ENCODE measurements at places on chromosomes 6 and 20. TPM values are rescaled to one million over a fixed set of nuclear protein-coding genes. Genes with fewer than 3 reads are reported as not detected.
A peak's percentile ranks its signal among the peaks of the same experiment; 100 is the strongest.

DNA sequence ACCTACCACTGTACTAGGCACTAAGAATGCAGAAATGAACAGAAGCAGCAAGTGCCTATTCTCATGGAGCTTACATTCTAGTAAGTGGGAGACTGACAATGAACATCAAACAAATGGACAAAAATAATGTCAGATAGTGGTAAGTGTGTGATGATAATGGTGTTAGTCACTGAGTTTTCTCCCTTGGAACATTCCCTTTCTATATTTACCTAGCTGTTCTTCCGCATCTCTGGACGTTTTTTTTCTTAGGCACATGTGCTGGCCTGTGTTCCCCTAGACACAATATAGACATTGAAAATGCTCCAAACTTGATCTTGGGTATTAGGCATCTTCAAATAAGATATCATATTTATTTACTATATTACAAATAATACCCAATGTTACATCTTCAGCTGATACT lies 218.1 kb upstream of the GJE1 start:
- DNase-seq = peak; percentile 1

DNA sequence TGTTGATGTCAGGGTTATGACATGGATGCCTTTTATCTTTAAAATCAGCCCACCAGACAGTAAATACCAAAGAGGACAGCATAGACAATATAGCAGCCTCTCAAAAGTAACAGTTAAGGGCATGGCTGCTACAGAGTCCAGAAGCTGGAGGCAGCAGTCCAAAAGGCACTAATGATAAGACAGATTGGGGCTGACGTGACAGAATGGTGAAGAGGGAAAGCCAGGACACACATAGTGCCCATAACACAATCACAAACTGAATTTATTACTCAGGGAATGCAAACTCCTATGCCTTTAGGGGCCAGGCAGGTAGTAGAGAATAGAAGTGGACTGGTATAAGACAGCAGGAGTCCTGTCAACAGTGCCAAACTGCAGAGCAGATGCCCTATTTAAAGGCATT lies 40.7 kb downstream of the TP53INP2 start:
- DNase-seq = no peak

Gene MMS22L
- total RNA-seq = 11.1 TPM

- no peak for DNase-seq
Observed at GRCh38 chr20:2331106-2331505, 35.3 kb downstream of the TGM3 start.

- DNase-seq = no peak
Observed at GRCh38 chr6:168097621-168098430, 18.8 kb upstream of the FRMD1 start.

GRCh38 chr6:91097364-91097763 lies 510.5 kb upstream of the MAP3K7 start:
- DNase-seq = peak; percentile 46

Gene C20orf202
- under 0.01 TPM for total RNA-seq

DNA sequence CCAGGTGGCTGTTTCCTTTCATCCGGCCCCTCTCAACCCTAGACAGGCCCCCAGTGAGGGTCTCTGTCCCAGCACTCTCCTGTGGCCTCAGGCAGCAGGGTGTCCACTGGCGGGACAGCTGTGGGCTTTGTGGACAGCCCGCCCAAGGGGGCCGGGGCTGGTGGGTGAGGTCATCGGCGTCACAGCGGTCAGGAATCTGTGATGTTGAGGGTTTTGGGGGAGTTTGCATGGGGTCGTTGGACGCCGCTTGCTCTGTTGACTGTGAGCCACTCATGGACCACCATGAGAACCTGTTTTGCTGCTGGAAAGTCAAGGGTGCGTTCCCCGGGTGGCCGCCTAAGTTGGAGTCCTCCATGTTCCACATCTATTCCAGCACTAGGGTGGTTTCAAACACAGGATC lies 146.4 kb downstream of the DTNBP1 start:
- DNase-seq = no peak

Gene GPR63
- 3.0 TPM for total RNA-seq

Gene CITED2
- total RNA-seq = 94.8 TPM

Gene DZANK1
- total RNA-seq = 0.83 TPM

GRCh38 chr20:62898970-62899632 lies 27.2 kb downstream of the DIDO1 start:
- DNase-seq = no peak

Gene C6orf15
- total RNA-seq = not detected

Gene ACTL10
- 2.0 TPM for total RNA-seq

Data from fibroblast of lung (primary cell).